ENCODE measurements at places on chromosomes 13 and 19.
A peak's percentile ranks its signal among the peaks of the same experiment; 100 is the strongest.

- no peak for DNase-seq
Measured at GRCh38 chr19:1411255-1412191, 4.1 kb downstream of the DAZAP1 start.

DNA sequence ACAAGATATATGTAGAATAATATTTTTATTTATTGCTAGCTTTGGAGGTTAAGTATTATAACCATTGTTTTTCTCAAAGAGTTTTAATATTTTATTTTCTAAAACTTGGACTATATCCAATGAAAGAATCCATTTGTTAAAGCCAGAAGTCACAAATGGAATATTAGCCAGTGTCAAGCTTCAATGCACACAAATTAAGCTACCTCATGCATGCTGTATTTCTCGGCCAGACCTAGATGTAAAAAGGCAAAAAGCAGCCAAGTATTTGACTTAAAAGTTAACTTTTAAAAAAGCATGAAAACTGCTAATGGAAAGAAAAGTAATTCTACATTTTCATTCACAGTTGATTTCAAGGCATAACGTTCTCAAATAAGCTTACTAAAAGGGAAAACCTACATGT lies 160.0 kb upstream of the ATXN8OS start:
- no peak for DNase-seq

- DNase-seq: no peak
Measured at GRCh38 chr13:20799726-20800416, 26.1 kb upstream of the EEF1AKMT1 start.

GRCh38 chr19:35207391-35207871 lies 21.1 kb downstream of the FAM187B start:
- DNase-seq: no peak

GRCh38 chr13:59445812-59446211 lies 717.9 kb downstream of the DIAPH3 start:
- DNase-seq: no peak

DNA sequence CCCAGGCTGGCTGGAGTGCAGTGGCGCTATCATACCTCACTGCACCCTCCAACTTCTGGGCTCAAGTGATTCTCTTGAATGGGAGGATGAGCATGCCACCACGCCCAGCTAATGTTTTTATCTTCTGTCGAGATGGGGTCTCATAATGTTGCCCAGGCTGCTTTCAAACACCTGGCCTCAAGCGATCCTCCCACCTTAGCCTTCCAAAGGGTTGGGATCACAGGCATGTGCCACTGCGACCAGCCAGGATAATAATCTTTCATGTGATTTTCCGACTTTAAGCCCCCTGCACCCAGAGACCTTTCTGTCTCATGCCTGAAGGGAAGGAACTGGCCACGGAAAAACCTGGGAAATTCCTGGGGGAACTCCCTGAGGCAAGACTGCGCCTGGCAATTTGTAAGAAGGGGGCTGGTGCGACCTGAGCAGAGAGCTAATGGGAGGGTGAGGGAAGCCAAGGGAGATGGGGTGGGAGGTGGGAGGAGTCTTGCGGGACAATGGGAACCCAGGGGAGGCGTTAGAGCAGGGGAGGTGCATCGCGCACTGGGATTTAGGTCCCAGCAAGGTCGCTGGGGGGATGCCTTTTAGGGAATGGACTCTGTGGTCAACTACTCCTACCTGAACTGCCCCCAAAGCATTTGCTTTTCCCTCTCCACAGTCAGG lies 1.2 kb upstream of the CCDC124 start:
- no peak for DNase-seq

DNA sequence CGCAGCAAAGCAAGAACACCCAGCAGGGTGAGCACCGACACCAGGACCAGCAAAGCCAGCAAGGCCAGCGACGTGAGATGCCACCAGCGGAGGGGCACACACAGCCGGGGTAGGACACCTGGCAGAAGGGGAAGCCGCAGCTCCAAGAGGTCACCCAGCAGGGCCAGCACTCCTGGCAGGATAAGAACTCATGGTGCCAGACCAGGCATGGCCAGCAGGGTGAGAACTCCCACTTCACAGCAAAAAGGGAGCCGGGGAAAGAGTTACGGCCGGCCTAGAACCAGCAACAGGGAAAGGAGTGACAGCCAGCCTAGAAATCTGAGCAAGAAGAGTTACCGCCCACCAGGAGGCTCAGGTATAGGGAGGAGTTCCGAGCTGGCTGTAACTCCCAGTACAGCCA lies 486 bp downstream of the SRRM5 start:
- DNase-seq: no peak

DNA sequence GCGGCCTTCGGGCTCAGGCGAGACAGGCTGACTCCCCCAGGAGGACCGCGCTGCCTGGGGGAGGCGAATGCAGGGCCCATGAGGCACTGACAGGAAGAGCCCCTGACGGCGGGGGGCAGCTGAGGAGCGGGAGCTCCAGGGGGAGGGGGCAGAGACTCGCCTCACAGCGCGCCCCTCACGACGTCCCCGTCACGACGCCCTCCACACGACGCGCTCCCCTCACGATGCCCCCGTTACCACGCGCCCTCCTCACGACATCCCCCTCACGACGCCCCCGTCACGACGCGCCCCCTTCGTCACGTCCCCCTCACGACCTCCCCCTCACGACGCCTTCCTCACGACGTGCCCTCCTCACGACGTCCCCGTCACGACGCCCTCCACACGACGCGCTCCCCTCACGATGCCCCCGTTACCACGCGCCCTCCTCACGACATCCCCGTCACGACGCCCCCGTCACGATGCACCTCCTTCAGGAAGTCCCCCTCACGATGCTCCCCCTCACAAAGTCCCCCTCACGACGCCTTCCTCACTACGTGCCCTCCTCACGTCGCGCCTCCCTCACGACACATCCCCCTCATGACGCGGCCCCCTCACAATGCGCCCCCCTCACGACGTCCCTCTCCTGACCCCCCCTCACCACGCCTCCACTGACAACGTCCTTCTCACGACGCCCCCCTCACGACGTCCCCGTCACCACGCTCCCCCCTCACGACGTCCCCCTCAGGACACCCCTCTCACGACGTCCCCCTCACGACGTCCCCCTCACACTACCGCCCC lies 99.6 kb downstream of the ING1 start:
- no peak for DNase-seq

DNA sequence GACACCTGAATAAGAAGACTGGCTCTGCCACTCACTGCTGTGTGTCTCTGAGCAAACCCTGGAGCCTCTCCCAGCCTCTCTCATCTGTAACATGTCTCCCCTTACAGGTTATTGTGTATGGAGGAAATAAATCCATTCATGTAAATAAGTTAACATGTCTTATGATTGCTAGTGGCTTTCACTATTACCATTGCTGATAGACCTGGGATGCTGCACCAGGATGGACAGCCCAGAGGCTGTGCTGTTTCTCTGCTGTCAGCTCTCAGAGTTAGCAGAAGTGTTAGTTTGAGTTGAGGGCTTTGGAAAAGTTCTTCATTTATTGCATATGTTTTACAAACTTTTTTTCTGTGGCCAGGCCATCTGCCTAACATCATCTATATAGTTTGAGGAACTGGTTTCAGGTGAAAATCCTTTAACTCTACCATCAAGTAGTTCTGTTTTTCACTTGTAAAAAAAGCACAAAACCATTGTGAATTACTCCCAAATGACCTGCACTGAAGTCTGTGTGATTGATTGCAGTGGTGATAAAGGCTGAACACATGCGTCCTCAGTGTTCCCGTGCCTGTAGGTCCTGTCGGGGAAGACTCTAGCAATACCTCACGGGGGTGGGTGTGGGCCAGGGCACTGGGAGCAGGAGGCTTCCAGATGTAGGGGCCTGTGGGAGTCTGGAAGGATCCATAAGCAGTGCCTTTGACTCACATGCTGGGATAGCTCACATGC lies 24.6 kb downstream of the MPHOSPH8 start:
- DNase-seq: no peak

DNA sequence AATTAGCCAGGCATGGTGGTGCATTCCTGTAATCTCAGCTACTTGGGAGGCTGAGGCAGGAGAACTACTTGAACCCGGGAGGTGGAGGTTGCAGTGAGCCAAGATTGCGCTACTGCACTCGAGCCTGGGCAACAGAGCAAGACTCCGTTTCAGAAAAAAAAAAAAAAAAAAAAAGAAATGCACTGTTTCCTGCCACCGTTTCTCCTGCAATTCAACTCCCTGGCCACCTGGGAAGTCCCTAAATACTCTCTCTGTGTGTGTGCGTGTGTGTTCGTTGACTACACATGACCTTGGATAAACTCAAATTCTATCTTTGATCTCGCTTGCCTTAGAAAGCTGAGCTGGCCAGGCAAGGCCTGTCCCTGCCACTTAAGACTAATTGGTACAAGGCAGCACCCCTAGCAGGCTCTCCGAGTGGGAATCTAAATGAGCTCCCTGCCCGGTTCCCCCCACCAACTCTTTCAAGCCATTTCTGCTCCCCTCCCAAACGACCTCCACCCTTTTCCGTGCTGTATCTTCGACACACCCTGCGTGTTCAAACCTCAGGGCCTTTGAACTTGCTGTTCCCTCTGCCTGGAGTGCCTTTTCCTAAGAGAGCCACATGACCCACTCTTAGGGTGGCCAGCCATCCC lies 5.2 kb upstream of the BCAT2 start:
- no peak for DNase-seq

DNA sequence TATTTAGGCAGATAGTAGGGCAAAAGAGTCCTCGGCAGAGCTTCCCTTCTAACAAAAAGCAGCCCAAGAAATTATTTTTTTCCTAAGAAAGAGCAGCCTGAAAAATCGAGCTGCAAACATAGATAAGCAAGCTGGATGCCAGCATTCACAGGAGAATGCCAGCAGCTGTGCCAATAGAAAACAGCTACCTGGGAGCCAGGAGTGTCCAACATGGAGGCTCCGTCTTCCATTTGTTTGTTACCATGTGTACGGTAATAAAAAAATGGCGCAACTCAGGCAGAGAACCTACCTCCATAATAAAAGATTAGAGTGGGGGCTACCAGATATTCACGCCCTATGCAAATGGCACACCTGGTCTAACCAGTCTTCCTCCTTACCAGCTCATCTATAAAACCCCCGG lies 77.6 kb upstream of the IPO5 start:
- no peak for DNase-seq

DNA sequence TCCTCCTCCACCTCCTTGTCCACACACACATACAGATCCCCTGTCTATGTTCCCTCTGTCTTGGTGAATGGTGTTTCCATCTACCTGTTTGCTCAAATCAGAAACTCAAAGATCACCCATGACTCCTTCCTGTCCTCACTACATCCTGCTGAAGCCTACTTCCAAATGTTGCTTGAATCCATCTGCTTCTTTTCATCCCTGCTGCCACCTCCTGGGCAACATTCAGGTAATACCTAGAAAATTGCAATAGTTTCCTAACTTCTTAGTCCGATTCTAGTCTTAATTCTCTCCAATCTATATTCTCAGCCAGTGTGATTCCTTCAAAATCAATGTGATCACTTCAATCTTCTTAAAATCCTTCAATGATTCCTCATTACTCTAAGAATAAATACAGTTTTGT lies 155.5 kb upstream of the STARD13 start:
- DNase-seq: no peak

- no peak for DNase-seq
Measured at GRCh38 chr19:56751078-56751489, 79.5 kb upstream of the ZNF835 start.

DNA sequence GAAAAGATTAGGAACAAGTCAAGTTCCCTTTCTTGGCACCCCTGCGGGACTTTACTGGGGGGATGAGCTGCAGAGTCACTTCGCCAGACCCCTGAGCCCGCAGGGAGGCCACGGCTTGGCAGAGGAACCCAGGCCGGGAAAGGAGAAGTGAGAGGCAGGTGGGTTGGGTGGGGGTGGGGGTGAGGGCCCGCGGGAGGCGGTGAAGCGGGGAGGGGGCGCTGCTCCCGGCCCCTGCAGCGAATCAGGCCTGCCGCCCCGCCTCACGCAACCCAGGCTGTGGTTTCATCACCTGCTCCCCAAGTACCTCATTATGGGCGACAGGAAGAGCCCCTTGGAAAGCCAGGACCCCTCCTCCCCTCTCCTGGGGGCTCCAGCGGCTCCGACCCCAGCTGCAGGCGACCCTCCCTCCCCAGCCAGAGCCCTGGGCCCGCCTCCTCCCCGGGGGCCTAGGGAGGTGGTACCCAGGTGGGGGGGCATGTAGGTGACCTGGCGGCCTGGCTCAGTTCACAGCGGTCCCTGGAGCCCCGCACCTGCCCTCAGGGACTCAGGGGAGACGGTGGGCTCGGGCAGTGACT lies 9.5 kb downstream of the MEF2B start:
- no peak for DNase-seq

GRCh38 chr13:21059641-21060337 lies 1.6 kb downstream of the LATS2 start:
- no peak for DNase-seq

- no peak for DNase-seq
Measured at GRCh38 chr19:31408460-31409124, 59.4 kb upstream of the TSHZ3 start.

GRCh38 chr13:106533101-106533942 lies 2.1 kb downstream of the EFNB2 start:
- no peak for DNase-seq

DNA sequence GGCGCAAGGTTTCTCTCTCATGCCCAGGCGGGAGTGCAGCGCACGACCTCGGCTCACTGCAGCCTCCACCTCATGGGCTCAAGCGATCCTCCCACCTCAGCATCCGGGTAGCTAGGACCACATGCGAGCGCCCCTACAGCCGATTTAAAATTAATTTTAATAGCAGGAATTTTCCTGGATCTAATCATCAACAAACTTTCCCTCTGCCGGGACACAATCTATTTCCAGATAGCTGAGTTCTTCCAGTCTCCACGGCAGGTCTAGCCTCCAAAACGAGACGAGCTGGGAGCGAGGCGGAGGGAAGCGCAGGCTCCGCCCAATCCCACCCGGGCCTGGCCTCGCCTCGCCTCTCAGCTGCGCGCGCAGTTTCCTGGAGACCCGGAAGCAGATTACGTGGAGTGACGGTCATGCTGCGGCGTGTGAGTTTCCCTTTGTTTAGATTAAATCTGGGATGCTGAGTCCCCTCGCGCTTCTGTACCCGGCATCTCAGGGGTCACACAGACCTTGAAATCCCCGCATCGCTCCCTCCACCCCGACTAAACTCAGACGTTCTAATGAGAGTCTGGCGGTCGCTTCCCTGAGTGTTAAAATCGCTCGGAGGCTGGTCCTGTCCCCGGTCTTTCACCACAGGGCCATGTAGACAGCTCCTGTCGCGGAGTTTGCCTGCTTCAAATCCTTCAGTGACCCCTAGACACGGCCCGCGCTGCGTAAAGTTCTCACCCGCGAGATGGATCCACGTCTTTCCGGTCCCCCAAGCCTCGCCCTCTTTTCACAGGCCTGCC lies at the start of gene ZNF880:
Gene ZNF880, plus strand, starts transcription at position 365 of the 782 bp plus-strand sequence. Its CDS starts 43 bp downstream, at position 408.
- DNase-seq: peak; percentile 85

DNA sequence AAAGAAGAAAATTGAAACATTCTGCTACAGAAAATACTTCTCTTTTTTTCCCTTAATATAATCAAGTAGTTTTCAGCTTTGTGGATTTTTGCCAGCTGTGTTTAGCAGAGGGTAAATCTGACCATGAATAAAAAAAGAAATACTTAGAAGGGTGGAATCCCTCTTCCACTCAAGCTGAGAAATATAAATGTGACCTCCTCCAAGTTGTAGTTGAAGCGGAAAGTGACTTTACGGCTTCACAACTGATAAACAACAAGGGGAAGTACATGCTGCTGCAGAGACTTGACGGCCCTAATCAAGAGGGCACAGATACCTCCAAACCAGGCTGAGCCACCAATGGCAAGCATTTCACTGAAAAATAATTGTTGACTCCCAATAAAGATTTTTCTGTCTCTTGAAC lies 785.0 kb downstream of the SLITRK5 start:
- no peak for DNase-seq

- DNase-seq: no peak
Measured at GRCh38 chr13:110418944-110419343, 111.9 kb downstream of the COL4A2 start.
